Activated B cell treated with CpG ODN at 0.5 μM for 24 hours (primary cell): ENCODE measurements at places on chromosomes 7 and 10.

GRCh38 chr10:126264102-126265018, 123.9 kb downstream of the ADAM12 start:
- H3K4me1 ChIP-seq = no peaks in the 10 kb centered on the region
- no peaks in the 10 kb centered on the region for H3K36me3 ChIP-seq
- no peak overlapping the region for H3K27ac ChIP-seq
- no peaks in the 10 kb centered on the region for H3K27me3 ChIP-seq
- H3K4me3 ChIP-seq = no peak overlapping the region

GRCh38 chr10:69497611-69498390, 46.5 kb downstream of the TSPAN15 start:
- no peaks in the 10 kb centered on the region for H3K36me3 ChIP-seq
- no peaks in the 10 kb centered on the region for H3K27me3 ChIP-seq
- no peak overlapping the region for H3K27ac ChIP-seq
- H3K4me3 ChIP-seq = no peak overlapping the region

- H3K4me1 ChIP-seq = no peaks in the 10 kb centered on the region
- no peaks in the 10 kb centered on the region for H3K27me3 ChIP-seq
- H3K27ac ChIP-seq = no peak overlapping the region
- H3K36me3 ChIP-seq = no peaks in the 10 kb centered on the region
- H3K4me3 ChIP-seq = no peak overlapping the region
- DNase-seq = no peak
Observed at GRCh38 chr7:124808206-124808605, 42.6 kb upstream of the GPR37 start.

- DNase-seq = no peak
- no peaks in the 10 kb centered on the region for H3K36me3 ChIP-seq
- H3K4me1 ChIP-seq = no peaks in the 10 kb centered on the region
Observed at GRCh38 chr10:80260295-80261243, 28.9 kb downstream of the MAT1A start.

GRCh38 chr10:29151005-29151404, 137.9 kb upstream of the LYZL1 start:
- no peaks in the 10 kb centered on the region for H3K27me3 ChIP-seq
- no peaks in the 10 kb centered on the region for H3K36me3 ChIP-seq
- H3K4me1 ChIP-seq = no peaks in the 10 kb centered on the region
- H3K4me3 ChIP-seq = no peak overlapping the region

DNA sequence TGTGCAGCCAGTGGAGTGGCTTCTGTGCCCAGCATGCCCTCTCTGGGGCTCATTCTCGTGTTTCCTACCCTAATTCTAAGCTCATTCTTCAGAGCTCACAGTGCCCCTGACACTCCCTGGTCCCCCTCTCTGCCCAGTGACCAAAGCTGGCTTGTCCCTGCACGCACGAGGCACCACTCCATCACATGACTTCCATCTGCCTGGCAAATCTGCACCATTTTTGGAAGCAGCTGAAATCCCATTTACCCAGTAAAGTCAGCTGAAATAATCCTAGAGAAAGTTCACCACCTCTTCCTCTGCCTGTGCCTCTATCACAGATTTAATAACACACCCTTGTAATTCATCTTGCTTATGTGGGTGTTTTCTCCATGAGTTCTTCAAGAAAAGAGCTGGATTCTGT, 616.9 kb downstream of the PTPRN2 start:
- no peak overlapping the region for H3K27ac ChIP-seq
- no peak overlapping the region for H3K4me3 ChIP-seq
- H3K27me3 ChIP-seq = no peaks in the 10 kb centered on the region
- peaks cover 2% of the 10 kb centered on the region for H3K36me3 ChIP-seq
- no peak for DNase-seq
